ENCODE measurements at places on chromosomes 16 and 17.

DNA sequence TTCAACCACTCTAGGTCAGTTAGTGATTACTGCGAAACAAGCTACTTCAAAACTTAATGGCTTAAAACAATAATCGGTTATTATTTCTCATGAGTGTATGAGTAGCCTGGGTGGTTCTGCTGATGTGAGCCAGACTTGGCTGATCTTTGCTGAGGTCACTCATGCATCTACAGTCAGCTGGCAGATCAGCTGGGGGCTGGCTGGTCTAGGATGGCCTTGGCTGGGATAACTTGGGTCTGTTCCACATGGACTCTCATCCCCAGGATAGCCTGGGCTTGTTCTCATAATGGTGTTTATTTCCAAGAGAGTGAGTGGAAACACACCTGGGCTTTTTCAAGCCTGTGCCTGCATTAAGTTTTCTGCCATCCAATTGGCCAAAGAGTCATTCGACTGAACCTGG is 13.0 kb downstream of the CCDC182 start:
- no peak for DNase-seq

GRCh38 chr16:396199-396598 is 800 bp upstream of the NME4 start:
- no peak for DNase-seq

GRCh38 chr17:75250009-75250471 is 11.4 kb downstream of the GGA3 start:
- peak; percentile 75 for DNase-seq

GRCh38 chr16:1647856-1648255 is 30.2 kb upstream of the JPT2 start:
- DNase-seq = no peak

DNA sequence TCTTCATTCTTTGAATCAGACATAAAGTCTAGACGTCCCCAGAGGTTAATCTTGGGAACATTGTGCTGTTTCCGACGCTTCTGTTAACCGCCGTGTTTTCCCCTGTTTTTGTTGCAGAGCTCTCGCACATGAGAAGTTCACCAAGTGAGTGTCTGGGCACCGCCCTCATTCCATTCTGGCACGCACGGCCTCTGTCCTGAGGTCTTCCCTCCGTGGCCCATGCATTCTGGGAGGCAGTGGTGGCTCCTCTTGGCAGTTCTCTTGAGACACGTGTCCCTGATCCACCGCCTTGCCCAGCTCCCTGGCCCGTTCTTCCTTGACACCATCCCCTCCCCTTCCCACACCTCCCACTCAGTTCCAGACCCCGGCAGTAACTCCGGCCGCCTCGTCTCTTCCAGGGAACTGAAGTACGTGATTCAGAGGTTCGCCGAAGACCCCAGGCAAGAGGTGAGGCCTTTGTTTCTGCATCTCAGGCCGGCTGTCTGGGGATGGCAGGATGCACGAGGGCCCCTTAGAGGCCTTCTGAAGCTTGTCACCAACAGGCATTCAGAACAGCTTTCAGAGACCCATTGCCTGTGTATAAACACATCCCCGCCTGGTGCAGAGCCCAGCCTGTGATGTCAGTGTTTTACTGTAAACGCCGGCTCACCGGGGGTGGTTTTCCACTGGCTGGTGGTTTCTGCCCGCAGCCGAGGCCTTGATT is 85.9 kb upstream of the PLCG2 start:
- no peak for DNase-seq

DNA sequence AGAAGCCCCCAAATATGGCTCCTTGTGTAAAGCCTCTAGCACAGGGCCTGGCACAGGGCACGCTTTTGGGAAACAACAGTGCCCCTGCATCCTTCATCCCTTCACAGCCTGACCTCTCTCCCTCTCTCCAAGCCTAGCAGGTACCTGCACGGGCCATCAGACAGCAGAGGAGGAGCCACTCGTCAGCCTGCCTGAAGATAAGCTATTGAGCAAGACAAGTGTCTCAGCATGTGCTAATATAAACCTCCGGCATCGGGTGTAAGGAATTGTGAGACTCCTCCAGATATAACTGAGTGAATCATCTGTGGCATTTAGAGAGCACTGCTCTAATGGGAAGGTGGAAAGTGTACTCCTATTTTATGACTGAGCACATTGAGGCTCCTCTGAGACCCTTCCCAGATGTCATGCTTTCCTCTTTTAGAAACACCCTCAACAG is 38.3 kb downstream of the TBX4 start:
- DNase-seq = peak; percentile 60

DNA sequence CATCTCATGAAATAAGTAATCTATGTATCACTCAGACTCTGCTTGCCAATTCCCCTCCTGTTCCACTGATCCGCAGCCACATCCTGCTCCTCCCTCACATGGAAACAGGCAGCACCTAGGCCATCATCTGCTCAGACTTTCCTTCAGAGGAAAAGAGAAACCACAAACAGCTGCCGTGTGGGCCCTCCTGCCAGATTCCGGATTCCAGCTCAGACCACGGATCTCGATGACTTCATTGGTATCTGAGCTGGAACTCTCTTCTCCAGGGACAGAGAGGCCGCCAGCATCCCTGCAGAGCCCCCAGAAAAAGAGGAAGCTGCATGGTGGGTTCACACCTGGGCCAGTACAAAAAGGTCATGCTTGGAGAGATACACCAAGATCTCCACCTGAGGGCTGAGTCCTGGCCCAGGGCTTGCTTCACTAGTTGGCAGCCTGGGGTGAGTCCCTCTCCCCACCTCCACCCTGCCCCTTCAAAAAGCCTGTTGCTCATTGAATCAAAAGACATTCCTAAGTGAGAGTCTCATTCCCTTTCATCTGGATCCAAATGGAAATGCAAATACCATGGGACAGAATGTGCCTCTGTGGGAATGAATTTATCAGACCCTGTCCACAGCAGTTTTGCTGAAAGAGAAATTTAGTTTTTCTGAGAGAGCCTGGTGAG is 47.2 kb downstream of the HOXB1 start:
- peak; percentile 99 for DNase-seq

- no peak for DNase-seq
Measured at GRCh38 chr17:21318439-21318838, 33.9 kb downstream of the MAP2K3 start.

DNA sequence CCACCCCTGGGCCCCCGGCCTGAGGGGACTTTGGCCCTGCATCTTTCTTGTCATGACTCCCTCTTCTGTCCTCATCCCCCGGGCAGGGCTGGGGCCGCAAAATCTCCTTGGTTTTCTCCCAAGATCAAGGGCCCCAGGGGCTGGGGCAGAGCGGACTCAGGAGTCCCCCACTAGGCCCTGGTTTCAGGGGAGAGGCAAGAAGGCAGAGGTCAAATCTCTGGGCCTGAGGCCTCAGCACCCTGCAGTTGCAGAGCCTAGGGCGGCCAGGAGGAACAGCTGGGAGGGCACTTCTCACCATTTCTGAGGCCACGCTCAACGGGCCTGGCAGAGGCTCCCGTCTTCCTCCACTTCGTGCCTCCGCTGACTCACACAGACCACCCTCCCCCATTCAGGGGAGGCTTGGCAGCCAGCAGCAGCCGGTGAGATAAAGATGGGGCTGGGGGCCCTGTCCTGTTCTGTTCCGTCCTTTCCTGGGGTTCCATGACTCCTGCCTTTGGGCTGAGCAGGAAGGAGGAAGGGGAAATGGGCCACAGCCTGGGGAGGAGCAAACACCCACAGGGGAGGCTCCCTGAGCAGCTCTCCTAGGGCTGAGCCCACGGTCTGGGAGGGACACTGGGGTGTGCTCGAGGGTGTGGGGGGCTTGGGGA is 12.4 kb downstream of the ZSCAN10 start:
- DNase-seq = no peak

- peak; percentile 53 for DNase-seq
Measured at GRCh38 chr16:89574681-89575246, 794 bp upstream of the CPNE7 start.

DNA sequence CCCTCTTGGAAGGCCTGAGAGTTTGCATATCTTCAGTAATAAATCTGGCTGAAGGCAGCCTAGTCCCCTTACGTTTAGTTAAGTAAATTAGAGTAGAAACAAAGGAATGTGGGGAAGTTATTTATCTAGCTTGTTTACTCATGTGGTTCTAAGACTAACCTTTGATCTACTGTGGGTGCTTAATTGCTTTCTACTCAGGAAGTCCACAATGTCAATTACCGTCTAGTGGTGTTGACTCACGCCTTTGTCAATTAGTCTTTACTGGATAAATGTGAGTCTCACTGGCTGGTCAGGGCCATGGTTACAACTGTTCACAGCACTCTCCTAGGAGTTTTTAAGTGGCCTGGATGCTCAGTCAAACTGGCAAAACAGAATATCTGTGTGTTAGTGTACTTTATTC is 2338.4 kb downstream of the TP53TG3F start:
- no peak for DNase-seq

DNA sequence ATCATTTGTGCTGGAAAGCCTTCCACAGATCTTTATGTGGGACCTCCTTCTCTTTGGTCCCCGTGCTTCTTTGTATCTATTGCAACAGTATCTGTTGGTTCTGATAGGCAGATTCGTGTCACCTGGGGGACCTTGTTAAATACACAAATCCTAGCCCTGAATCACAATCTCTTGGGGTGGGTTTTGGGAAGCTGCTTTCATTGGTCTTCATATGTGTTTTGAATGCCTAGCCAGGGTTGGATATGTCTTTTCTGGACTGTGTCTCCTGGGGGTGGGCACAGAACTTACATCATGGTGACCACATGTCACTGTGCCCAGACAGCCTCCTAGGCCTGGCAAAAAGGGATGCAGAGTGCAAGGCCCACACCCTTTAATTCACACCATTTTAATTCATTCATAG is 81.0 kb upstream of the HNF1B start:
- DNase-seq = no peak

- DNase-seq = no peak
Measured at GRCh38 chr16:87824016-87824990, 45.0 kb downstream of the SLC7A5 start.

DNA sequence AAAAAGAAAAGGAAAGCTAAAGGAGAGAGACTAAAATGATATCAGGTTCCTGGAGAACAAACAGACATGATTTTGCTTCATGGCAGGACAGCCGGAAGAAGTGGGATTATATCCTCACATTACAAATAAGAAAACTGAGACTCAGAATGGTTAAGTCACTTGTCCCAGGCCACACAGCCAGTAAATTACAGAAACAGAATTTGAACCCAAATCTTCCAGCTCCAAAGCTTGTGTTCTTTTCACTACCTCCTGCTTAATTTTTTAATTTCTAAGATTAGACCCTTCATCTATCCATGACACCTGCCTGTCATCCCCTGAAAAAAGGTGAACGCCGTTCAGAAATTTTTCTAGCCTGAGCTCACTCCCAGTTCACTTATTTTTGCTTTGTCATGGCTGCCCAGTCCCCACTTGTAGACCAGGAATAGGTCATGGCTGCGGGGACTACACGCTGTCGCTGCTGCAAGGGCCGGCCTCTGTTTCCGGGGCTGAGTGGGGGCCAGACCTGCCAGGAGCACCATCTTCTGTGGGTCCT is 36.1 kb downstream of the MAPT start:
- no peak for DNase-seq

GRCh38 chr17:17343896-17344506 is 40.8 kb downstream of the NT5M start:
- DNase-seq = no peak

DNA sequence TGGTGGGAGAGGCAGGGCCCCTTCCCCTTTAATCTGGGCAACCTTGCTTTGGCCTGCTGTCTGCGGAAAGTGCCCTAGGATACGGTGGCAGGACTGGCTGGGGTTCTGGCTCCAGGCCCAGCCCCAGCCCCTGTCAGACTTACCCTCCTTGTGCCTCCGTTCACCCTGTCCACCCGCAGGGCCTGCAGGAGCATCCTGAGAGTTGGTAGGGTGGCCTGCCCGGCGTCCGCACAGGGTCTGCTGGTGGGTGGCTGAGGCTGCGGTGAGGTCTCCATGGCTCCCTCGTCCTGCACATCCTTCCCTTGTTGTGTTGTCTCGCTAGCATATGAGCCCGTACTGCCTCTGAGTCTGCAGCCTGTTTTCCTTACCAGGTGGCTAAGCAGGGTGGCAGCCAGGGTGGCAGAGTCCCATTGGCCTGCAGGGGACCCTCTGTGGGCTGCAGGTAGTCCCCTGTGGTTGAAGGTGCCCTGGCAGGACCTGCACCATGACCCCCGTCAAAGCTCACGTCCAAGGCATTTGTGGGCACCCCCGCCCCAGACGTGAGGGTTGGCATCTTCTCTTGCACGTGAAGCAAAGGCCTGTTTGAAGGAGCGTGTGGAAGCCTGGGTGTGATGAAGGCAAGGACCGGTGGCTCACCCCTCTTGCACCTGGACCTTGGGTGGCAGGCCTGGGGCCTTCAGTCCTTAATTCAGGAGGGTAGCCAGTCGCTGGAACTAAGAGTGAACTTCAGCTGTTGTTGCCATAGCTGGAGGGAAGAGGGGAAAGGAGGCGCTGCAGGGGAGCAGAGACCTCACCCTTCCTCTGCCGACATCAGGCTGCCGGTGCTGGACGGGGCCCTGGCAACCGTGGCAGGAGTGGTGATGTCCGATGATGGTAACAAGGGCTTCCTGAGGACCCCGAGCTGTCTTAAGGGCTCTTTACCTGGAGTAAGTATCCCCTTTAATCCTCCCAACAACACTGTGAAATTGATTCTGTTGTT is 293.7 kb downstream of the SEC14L1 start:
- DNase-seq = no peak

GRCh38 chr16:15983898-15984297 is 34.5 kb downstream of the ABCC1 start:
- no peak for DNase-seq

- peak; percentile 98 for DNase-seq
Measured at GRCh38 chr17:78935419-78936323, 10.5 kb upstream of the TIMP2 start.

DNA sequence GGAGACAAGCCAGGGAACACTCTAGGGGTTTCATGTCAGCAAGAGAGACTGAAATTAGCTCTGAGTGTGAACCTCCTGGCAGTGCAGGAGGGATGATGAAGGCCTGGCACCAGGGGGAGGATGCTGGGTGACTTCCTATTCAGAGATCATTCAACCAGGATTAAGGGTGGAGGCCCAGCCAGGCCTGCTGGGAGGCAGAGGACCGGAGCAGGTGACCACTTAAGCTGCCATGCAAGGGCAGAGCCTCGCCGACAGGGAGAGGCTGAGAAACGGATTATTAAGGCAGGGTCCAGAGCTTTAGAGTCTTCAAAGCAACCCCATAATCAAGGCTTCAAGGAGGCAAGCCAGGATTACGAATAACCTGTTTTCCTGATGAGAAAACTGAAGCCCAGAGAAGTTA is 10.6 kb upstream of the SRCIN1 start:
- DNase-seq = no peak

DNA sequence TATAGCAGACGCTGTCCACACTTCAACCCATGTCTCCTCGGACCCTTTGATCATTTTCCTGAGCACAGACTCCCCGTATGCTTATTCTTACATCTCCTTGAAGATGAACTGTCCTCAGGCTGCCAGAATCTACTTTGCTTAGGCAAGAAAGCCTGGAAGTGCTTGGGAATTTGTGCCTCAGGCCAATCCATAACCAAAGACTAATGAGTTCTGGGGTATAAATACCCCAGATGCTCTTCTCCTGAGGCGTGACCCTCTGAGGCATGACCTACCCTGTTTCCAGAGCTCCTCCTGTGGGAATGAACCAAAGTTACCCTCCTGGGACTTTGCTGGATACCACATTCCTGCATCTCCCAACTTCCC is 10.1 kb upstream of the TEKT3 start:
- peak; percentile 7 for DNase-seq
